Activated CD4-positive, alpha-beta T cell treated with anti-CD3 and anti-CD28 coated beads for 36 hours (primary cell): ENCODE measurements at places on chromosomes 2 and 18. TPM values are rescaled to one million over a fixed set of nuclear protein-coding genes. Genes with fewer than 3 reads are reported as not detected.

GRCh38 chr2:179594268-179595112 is 266.9 kb downstream of the ZNF385B start:
- DNase-seq: no peak

DNA sequence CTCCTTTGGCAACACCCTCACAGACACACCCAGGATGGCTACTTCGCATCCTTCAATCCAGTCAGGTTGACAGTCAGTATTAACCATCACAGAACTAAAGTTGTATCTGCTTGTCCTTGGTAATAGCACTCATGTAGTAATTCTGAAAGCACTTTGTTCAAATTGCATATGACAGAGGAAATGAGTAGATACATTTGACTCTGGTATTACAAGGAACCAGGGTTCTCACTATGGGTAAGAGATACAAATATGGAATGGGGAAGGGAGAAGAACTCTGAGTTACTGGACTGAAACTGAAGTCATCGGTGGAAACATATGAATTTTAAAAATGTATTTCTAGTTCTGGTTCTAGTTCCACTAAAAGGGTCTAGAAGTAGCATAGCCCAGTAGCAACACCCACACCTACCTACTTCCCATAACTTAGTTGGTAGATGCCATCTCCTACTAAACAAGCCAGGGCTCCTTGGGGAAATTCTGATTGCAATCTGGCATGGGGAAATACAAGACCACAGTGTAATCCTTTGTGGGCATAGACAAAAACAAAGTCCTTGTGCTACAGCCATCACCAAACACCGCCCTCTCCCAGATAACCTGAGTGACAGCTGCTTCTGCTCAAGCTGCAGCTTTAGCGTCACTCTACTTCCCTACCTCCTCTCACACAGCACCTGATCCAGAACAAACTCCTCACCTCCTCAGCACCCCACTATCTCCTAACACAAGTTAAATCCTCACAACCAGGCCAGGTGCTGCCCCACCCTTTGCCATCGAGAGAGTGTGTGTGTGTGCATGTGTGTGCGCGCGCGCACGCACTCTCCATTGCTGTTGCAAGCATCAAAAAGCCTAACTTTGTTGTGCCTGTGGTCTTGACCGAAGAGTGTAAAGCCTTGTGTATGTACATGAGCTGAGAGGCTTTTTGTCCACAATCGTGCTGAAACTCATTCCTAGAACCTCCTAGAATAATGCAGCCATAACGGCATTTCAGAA is 31.4 kb upstream of the CD226 start:
- peak; percentile 17 for DNase-seq

GRCh38 chr2:185347445-185347844 is 391.2 kb upstream of the FSIP2 start:
- no peak for DNase-seq

- DNase-seq: no peak
These were observed 118.8 kb downstream of the ACTR3 start for GRCh38 chr2:114008720-114009119.

GRCh38 chr2:120469426-120469825 is 123.5 kb downstream of the INHBB start:
- DNase-seq: no peak

DNA sequence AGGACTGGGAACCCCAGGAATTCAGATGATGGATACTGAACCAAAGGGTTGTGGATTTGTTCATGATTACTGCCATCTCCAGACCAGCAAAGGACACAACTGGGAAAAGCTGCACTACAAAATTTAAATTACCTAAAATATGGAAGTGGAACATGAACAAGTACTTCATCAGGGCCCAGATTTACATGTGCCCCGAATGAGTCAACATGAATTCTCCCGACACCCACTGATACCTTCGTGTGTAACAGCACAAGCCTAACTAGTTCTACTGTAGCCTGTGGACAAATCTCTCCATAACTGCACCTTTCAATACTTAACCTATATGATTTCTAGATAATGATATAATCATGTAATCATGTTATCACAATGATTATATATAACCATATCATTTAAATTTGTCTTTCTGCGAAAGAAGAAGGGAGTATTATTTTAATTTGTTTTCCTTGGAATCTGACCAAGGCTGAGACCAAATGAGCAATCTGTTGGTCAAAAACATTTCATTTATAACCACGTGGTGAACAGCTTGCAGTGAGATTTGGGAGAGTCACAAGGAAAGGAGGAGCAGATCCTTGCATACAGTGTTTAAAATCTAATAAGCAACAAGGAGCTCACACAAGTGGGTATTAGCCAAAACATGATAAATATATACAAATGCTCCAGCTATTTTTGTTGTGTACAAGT is 70.5 kb downstream of the CACNB4 start:
- DNase-seq: no peak

- DNase-seq: no peak
These were observed 26.9 kb upstream of the TNS1 start for GRCh38 chr2:218029366-218030360.

GRCh38 chr2:127559454-127559853 is 24.0 kb downstream of the MYO7B start:
- no peak for DNase-seq

GRCh38 chr2:127771756-127772155 is 39.2 kb downstream of the WDR33 start:
- no peak for DNase-seq

DNA sequence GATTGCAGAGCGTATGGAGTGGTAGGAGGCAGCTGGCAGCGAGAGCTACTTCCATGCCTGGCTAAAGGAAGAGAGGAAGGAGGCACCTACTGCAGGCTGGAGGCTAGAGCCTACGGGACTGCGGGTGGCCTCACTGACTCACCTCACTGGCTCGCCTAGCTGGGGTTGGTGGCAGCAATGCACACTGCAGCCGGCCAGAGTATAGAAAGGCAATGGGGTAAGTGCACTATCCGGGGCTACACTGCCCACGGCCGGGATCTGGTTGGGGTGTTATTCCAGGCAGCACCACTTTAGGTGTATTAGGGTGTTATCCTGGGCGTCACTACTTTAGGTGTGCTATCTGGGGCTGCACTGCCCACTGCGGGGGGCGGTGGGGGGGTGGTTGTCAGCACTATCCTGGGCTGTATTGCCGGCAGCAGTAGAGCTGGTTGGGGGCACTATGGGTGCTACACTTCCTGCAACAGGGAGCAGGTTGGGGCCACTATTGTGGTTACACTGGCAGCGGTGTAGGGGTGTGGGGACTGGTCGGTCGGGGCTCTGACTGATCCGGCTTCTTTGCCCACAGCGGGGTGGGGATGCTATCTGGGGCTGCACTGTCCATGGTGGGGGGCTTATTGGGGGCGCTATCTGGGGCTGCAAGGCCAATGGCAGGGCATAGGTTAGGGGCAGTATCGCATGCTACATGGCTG is 33.3 kb upstream of the ANKRD62 start:
- DNase-seq: no peak

DNA sequence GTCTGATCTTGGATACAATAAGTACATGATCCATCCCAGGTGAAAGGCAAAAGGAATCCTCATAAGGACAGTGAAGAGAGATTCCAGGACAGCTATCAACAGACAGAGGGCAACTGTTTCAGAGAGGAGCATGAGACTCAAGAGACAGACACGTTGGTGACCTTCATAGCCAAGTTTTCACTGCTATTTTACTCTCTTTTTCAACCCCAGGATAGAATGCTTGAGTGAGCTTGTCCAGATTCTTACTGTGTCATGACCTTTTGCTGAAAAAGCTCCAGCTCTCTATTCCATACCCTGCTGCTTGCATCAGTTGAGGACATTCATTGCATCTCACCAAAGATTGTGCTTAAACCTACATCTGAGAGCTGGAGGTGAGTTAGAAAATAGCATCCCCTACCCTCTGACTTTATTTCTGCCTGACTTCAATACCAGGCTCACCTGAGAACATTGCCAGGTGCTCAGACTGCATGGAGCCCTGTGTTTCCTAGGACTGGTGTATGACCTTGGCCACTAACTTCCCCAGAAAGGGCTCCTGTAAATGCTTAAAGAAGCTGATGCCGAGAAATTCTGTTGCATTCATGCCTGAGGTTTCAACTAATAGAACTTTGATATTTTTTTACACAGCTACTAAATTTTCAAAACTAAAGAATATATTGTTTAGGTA is 70.4 kb upstream of the TMEM17 start:
- no peak for DNase-seq

GRCh38 chr2:223884399-223884798 is 47.0 kb upstream of the AP1S3 start:
- DNase-seq: peak; percentile 25

DNA sequence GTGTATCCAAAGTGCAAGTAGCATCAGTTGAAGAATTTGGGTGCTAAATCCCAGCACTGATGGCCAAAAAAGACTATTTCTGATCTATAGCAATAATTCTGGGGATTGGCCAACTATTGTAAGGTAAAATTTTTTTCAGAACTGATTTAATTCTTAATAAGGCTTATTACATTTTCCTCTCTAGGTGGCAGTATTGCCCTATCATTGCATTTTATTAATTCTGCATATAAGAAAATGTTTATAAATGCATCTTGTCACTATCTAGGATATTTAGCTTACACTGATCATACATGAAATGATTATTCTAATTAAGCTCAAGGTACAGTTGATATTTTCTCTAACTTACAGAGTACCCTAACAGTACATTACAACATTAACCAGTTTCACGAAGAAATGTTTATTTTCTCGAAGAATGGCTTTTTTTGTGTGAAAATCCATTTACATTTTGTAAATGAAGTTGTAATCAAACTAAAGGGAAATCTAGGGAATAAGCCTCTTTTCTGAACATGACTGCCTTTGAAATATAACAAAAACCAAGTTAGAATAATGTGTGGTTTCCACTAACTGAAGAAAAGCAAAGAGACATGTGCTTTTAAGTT is 11.0 kb downstream of the TTN start:
- no peak for DNase-seq

DNA sequence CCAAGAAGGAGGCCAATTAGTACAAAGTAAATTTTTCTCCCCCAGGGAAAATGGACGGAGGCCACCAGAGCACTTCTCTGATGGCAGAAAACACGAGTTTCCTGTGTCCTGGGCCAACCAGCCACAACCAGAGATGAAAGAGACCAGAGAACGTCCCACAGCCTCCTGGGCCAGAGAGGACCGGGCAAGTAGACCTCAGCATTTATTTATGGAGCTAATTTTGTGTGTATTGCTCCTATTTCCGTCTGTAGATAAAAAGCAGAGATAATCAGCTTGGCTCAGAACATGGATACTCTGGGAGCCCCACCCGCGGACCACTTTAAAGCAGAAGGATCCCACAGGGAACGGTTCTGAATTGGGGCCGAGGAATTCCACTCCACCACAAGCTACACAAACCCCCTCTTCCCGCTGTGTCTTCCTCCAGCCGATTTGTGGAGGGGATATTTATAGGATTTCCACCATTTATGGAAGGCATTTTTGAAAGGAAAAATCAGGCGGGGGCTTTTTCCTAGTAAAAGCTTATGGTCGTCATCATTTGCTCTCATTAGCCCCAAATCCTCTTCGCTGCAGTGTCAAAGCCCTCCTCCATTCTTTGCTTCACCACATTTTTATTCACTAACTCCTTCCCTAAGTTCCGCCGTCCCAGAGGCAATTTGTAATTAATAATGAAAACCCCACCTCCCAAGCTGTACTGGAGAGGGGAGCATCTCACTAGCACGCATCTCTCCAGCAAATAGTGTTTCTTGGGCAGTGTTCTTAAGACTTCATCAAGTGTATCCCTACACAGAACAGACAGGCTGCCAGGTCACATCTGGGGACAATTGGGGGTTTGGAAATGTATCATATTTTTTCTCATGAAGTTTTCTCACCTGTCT is 43.7 kb upstream of the TWIST2 start:
- no peak for DNase-seq

DNA sequence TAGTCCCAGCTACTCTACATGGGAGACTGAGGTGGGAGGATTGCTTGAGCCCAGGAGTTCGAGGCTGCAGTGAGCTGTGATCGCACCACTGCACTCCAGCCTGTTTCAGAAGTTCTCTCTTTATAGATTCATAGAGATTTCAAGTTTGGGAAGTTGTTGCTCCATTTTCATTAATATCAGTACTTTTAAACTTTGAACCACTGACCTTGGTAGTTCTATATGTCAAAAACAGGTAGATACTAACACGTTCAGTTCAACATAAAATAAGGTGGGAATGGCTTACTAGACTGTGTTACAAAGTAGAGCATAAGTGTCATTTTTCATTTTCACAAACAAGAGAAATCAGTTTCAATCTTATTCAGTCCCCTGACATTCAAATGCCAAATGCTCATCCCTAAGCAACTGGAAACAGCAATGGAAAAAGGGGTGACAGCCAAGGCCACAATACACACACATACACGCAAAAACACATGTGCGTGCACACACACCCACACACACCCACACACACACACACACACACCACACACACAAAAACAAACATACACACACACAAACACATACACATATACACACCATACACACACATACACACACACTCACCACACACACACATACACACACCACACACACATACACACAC is 71.7 kb downstream of the PIEZO2 start:
- DNase-seq: no peak

DNA sequence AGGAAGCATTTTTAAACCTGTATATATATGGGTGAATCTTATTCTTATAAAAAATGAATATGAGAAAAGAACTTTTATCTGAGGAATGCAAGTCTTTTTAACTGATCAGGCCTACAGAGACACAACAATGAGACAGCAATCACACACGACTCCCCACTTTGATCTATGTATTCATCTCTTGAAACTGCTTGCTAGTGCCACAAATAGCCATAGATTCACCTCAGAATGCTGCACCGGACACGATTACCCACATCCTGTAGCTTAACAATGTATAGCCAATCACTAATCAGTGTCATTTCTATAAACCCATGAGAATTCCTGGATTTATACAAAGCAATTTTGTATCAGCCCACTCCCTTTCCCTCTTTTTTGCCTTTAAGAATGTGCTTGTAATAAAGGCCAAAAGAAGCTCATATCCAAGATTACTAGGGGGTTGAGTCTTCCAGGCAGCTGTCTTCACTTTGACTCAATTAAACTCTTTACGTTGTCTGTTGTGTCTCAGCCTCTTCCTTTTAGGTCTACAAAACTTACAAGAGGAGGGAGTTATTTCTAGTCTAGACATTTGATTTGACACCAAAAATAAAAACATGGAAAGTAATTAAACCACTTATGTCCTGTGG is 94.9 kb downstream of the MBD2 start:
- DNase-seq: peak; percentile 30

- DNase-seq: no peak
These were observed 1.1 kb downstream of the DLGAP1 start for GRCh38 chr18:4453874-4454536.

GRCh38 chr18:5969989-5970403 is 74.7 kb upstream of the TMEM200C start:
- DNase-seq: peak; percentile 35

GRCh38 chr2:174153757-174154680 is 94.3 kb downstream of the OLA1 start:
- no peak for DNase-seq

GRCh38 chr2:161118722-161119121 is 41.5 kb upstream of the TANK start:
- DNase-seq: no peak

- no peak for DNase-seq
These were observed 18.2 kb upstream of the FTCDNL1 start for GRCh38 chr2:199869227-199869541.

The AOX1 gene
- 0.82 TPM for total RNA-seq

The LONRF2 gene
- 0.04 TPM for total RNA-seq

The CTAGE1 gene
- total RNA-seq: not detected

The MARCHF4 gene
- not detected for total RNA-seq

The TNFAIP6 gene
- total RNA-seq: not detected
